SW480 (cell line): ENCODE measurements at places on chromosomes 7 and 10.

DNA sequence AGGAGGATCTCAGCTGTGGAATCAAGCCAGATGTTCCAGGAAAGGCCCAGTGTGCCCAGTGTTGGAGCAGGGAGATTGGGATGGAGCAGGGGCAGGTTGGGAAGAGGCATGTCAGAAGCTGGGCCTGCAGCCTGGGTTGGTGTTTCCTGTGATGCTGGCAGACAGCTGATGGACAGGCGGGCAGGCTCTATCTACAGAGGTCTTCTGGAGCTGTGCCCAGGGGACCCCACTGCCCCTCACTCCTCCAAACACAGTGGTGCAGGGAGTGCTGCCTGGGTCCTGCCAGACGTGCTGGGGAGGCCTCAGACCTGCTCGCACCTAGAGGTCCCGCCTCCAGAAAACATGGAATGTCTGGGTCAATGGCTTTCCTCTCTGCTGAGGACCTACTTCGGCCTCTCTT is 182.9 kb upstream of the TCERG1L start:
- no peak for DNase-seq

- no peak for DNase-seq
These were observed 1.1 kb downstream of the ODAD2 start for GRCh38 chr10:27997865-27998177.

GRCh38 chr7:99199226-99199625 is 8.7 kb downstream of the KPNA7 start:
- no peak for DNase-seq

DNA sequence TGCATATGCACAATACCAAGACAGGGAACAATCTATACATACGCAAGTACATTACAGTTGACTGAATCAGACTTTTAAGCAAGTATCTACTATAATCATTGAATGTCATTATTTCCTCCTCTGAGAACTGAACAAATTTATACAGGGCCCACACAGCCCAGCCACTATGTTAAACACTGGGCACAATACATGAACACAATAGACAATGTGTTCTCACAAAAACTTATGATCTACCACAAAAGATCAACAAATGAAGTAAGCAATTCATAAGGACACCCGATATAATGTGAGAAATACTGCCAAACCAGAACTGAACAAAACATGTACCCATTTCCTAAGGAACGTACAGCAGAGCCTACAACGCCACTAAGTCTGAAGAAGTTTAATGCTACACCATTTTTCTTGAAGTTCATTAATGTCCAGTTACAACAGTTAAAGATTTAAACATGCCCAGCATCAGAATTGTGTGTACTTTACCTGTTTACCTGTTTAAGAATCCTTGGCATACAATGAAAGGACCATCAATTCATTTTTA is 31.5 kb downstream of the SHTN1 start:
- no peak for DNase-seq

- DNase-seq, result no peak
These were observed 179.3 kb downstream of the PFKFB3 start for GRCh38 chr10:6382081-6382480.

GRCh38 chr10:86512137-86512536 is 9.5 kb downstream of the WAPL start:
- DNase-seq, result no peak

- DNase-seq, result no peak
These were observed 35.0 kb upstream of the EIF4H start for GRCh38 chr7:74138945-74139843.

GRCh38 chr7:100016215-100016901 is 962 bp downstream of the ZKSCAN1 start:
- DNase-seq, result no peak

GRCh38 chr10:34384372-34384771 is 430.7 kb downstream of the PARD3 start:
- DNase-seq, result no peak

GRCh38 chr10:113124724-113125123 is 174.7 kb downstream of the TCF7L2 start:
- no peak for DNase-seq

DNA sequence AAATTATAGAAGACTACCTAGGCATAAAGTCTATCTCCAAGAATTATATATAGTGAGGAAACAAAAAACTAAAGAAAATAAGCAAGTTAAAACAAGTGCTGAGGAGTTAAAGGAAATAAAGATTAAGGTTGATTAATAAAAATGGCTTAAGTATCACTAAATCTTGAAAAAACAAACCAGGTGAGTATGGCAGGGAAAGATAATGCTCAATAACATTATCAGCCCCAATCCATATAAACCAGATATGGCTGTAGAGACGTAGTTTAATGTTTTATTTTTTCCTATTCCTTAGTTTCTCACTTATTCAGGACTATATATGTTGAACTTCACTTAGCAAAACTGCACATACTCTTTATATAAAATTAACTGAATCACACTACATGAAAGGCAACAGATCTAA is 4.4 kb downstream of the WASL start:
- DNase-seq, result no peak

DNA sequence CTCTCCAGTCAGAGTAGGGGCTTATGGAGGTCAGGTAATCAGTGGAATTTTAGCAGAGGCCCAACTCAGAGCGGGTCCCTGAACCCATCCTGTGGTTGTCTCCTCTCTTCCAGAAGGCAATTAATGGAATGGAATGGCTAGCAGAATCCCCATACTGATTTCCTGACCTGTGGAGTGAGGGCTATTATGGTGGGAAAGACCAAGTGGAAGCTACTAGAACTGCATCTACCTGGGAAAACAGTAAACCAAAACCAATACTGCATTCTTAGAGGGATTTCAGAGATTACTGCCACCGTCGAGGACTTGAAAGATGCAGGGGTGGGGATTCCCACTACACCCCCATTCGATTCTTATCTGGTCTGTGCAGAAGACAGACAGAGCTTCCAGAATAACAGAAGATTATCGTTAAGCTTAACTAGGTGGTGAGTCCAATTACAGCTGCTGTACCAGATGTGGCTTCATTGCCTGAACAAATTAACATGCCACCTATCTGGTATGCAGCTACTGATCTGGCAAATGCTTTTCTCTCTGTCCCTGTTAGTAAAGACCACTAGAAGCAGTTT is 73.2 kb downstream of the LMBR1 start:
- DNase-seq, result no peak

DNA sequence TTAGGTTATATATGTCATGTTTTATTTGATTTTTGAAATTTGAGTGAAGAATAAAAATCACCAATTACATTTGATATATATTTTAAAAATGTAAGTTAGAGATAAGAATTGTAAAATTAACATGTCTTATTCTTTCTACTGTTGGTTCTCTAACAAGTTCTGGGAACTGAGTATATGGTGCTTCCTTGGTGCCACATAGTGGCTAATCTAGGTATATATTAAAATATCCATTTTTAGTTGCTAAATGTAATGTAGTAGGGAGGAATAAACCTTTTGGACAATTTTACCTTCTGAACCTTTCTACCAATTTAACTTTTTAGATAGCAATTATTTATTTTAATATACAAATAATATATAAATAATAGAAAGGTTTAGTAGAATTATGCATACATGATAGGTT is 17.5 kb downstream of the CFAP69 start:
- DNase-seq, result peak; percentile 86
